ENCODE measurements at places on chromosomes 16 and 17.

DNA sequence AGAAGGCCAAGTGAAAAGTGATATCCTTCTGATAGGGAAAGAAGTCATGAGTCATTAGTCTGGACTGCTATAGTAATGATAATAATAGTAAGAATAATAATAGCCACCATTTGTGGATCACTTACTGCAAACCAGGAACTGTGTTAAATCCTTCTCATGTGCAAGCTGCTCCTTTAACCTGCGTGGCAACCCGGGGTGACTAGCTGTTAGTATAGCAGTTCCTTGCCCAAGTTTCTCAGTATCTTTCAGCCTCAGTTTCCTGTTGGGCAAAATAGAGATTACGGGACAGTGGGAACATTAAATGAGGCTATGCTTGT, 129.5 kb downstream of the CDH13 start:
- DNase-seq, result no peak

- peak; percentile 81 for DNase-seq
Observed at GRCh38 chr17:63699638-63700527, at the start of gene LIMD2. Gene LIMD2, minus strand, starts transcription at chr17:63700125. Its CDS starts 827 bp downstream, at chr17:63699298.

DNA sequence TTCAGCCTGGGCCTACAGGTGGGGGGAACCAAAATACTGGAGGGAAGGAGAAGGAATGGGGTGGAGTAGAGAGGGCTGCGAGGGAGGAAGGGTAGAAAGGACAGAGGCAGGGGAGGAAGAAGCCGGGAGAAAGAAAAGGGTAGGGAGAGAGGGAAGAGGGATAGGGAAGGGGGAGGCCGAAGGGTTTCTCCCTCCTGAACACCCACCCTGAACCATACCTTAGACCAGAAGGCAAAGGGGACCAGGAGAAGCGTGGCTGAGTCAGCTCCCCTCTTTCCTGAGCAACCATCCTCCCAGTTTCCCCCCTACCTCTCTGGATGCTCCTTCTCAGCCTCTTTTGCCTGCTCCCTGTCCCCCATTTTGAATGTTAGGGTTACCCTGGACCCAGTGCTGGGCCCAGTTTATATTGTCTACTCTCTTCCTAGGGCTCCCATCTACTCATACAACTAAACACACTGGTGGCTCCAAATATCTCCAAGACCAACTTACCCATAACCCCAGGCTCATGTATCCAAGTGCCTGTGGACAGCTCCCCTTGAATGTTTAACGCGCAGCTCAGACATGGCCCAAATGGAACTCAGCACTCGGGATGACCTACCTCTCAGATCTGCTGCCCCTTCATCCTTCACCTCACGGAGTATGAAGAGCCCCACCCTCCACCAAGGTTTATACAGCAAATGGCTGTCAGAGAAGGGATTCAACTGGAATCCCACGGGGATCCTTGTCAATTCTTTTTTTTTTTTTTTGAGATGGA, 7.8 kb downstream of the TSPOAP1 start:
- DNase-seq, result no peak

DNA sequence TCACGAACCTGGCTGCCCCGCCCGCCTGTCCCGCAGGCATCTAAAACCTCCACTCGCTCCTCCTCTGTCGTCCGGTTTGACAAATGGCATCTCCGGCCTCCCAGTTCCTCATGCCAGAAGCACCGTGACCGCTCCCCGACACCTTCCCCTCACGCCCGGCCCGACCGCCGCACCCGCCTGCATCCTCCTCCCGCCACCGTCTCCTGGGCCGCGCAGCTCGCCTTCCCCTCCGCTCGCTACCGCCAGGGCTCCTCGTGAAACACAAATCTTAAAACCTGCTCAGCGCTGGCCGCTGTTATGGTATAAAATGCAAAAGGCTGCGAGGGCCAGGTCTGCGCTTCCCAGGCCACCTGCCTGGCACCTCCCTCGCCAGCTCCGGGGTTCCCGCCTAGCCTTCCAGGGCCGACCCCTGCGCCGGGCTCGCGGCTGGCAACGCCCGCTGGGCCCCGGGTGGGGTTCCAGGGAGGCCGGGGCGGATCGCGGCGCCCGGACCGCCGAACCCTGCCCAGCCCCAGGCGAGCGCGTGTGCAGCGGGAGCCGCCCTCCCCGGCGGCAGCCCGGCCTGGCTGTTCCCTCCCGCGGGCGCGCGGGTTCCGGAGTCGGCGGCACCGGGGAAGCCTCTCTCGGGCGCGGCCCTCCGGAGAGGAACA, 488 bp downstream of the SPSB3 start:
- DNase-seq, result no peak

DNA sequence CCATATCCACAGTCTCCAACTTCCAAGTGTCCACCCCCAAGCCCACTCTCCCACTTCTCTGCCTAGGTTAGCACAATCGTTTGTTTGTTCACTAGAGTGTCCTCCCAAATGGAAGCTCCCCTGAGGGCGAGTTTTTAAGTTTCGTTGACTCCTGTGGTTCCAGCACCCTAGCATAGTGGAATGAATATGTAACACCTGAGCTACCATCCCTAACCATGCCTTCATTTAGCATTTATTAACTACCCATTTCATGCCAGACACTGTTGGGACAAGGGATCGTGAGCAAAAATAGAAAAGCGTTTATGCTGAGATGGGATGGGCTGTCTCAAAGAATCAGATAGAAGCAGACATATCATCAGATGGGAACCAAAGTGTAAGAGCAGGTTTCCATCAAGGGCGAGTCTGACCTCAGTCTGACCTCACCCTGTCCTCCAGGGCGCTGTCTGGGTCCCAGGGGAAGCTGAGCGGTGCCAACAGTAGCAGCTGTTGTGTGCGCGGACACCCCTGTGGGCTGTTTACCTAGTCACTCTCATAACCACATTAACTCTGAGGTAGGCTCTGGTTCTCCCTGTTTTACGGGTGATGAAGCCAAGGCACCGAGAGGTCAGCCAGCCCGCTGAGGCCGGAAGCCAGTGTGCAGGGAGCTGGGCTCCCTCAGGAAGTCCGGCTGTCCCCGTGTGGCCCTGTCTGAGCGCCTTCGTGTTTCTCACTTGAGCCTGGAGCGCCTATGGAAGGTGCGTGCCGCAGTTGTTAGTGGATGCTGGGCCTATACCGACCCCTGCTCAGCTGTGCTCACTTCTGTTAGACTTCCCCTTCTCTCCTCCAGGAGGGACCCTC, 6.2 kb downstream of the CNP start:
- no peak for DNase-seq

- DNase-seq, result no peak
Observed at GRCh38 chr16:82331974-82332750, 162.1 kb upstream of the MPHOSPH6 start.

- DNase-seq, result no peak
Observed at GRCh38 chr16:67129422-67129821, 19.7 kb downstream of the PHAF1 start.

DNA sequence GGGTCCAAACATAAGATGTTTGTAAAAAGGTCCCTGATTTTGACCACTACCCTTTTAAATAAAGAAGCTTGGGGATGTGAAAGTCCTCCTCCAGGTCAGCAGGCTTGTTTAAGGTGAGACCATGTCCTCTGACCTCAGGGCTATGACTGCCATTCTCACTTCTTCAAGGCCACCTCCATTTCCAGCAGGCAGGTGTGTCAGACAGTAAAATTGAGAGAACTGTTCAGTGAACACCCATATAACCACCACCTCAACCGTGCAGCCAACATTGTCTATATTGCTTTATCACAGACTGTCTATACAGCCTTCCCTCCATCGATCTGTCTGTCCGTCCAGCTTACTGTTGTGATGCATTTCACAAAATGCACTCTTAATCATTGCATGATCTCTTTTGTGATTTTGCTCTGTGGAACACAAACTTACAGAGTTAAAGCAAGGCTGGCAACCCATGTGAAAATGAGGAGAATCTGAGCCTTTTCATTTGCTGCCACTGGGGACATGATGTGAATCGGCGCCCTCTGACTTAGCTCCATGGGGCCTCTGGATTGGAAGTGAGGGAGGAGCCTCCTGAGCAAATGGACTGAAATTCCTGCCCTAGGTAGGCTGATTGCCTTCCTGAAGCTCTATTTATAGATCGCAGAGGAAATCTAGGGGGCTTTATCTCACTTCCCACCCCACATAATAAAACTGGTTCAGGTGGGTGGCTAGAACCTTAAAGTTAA, 53.8 kb downstream of the ZNRF1 start:
- DNase-seq, result no peak
